Vagina (tissue), 2 donors: ENCODE measurements at places on chromosomes 16 and 17.

- DNase-seq = no peak
Observed at GRCh38 chr16:84652566-84652965, 4.3 kb downstream of the KLHL36 start.

GRCh38 chr16:28873543-28874201, 4.6 kb upstream of the ATP2A1 start:
- no peak for DNase-seq

DNA sequence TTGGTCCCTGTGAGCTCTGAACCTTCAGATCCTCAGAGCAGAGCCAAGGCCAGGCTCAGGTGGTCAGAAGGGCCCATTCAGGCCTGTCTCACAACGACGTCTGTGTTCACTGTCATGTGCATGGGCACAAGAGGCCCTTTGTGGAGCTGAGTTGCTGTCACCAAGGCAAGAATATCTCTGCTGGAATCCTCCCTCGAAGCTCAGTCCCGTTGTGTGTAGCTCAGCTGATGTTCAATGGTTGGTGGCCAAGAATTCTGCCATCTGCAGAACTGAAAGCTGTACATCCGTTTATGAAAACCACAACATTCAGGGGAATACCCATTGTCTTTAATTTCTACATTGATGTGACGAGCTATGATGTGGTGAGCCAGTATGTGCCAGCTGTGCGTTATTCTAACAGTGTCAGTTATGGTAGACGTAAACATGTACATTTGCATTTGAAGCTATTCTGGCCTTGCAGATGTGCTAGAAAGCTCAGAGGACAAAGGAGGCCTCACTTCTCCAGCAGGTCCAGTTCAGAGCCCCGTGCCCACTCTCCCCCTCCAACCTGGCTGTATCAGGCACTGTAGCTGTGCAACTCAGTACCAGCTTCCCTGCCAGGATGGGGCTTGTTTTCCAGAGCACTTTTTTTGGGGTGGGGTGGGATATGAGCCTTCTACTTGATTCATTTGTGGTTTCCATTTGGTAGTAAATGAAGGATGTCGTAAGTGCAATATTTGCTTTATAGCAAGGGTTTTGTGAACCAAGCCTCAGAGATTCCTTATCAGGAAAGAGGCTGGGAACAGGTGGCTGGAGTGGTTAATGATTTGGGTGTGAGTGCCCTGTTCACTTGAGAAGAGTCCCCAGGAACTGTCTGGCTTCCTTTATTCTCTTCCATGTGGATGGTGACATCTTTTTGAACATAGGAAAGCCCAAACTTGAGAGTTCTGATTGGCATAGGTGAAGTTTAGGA, 56.1 kb downstream of the B9D1 start:
- DNase-seq = no peak

- DNase-seq = no peak
Observed at GRCh38 chr17:59353936-59354755, 22.7 kb downstream of the YPEL2 start.

- no peak for DNase-seq
Observed at GRCh38 chr16:26787924-26788323, 278.8 kb upstream of the C16orf82 start.

DNA sequence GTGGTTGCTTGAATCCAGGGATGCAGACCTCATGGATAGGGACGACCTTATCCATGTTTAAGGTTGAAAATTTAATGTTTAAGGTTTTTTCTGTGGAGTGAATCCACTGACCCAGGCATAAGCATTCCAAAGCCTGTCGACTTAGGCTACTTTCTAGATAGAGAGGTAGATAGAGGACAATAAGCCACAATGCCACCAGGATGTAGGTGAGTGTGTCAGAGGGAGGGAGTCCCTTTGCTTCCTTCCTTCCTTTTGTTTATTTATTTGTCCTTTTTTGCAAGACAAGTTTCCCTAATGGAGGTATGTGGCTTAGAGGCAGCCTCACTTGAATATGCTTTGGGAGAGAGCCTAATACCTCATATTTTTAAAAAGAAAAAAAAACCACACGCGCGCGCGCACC, 834.2 kb upstream of the SOX9 start:
- no peak for DNase-seq

DNA sequence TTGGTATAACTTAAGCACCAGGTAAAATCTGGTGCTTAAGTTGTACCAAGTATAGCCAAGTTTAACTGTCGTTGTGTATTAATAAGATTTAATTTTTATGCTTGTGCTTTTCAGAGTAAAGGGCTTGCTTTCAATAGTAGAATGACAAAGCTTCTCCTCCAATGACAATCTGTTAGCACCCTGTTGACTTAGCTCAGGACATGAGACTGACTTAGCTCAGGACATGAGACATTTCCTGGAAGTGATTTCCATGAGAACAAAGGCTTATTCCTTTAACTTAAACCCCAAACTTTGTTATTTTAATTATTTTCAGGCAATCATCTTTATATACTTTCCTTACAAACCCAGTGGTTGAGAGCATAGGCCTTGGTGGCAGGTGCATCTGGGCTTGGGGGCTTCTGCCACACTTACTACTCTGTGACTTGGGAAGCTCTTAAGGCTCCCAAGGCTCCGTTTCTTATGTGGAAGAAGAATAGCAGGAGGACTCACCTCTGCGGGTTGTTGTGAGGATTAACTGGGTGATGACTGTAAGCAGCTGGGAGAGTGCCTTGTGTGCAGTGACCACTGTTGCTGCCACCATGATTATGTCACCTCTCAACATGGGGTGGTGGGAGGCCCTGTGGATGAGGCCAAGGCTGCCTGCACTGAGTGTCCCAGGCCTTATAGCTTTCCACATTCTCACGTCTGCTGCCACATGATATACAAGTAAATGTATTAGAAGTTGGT, 59.4 kb upstream of the CMIP start:
- no peak for DNase-seq

DNA sequence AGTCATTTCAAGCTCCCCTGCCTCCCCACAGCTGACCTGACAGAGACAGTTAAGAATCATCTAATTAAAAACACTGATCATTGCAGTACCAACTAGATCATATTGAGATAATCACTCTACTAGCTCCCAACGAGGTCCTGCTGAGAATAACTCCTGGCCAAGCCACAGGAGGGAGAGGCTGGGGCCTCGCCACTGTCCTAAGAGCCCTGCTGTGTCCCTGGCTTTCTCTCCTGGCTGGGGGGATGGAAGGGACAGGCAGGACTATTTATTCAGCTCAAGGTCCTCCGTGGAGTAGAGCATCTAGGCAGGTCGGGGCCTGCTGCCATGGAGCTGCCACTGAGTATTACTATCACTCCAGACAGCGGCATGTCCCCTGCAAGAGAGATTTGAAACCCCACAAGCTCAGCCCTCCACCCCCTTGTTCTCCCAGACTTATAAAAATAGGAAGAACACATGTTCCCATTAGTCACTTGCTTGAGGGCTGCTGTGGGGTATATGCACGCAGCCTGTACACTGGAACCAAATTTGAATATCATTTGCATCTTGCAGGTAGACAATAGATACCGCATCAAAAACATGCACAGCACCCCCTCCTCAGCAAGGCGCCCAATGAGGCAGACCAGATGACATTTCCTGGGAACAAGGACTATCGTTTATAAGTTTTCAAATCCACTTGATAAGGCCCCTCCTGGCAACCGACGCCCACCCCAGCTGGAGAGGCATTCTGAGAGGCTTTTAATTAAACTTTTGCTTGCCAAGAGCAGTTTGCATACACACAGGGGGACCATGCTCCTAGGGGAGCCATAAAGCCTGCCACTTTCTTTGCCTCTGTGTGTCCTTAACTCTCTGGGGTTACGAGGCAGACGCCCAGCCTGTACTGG, 385.2 kb upstream of the ZFHX3 start:
- DNase-seq = no peak

GRCh38 chr17:80999536-81000333, 8.1 kb downstream of the CHMP6 start:
- DNase-seq = no peak

DNA sequence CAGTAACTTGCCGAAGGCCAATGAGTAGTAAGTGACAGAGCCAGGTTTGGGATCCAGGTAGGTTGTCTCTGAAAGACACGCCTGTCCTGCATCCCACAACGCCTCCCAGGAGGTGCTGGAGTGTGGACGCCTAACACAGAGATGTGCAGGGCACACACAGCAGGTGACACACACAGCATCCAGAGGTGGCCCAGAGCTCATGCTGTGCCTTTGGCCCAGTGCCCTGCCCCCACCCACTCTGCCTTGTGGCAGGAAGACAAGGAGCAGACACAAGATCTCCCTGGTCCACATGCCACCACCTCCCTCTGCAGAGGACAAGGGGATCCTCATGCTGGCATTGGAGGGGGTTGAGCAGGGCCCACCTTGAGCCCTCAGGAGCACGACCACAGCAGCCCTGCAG, 14.7 kb upstream of the STH start:
- DNase-seq = no peak

DNA sequence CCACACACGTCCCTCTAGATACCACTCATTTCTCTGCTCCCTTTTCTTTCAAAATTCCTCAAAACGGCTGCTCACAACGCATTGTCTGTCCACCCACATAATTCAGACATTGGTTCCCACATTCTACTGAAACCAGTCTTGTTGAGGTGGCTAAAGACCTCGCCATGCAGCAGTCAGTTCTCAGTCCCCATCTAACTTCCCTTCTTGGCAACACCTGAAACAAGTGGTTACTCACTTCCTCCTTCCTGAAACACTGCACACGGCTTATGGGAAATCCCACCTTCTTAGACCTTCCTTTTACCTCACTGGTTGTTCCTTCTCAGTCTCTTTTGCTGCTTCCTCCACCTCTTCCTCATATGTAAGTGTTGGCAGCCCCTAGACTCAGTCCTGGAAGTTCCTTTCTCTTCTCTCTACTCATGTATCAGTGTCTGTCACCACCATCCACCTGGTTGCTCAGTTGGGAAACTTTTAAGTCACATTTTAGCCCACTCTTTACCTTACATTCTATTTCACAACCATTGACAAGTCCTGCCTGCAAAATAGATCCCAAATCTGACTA, 277.1 kb downstream of the CEP112 start:
- DNase-seq = no peak

GRCh38 chr16:73875996-73876690, 420.5 kb upstream of the PSMD7 start:
- no peak for DNase-seq

DNA sequence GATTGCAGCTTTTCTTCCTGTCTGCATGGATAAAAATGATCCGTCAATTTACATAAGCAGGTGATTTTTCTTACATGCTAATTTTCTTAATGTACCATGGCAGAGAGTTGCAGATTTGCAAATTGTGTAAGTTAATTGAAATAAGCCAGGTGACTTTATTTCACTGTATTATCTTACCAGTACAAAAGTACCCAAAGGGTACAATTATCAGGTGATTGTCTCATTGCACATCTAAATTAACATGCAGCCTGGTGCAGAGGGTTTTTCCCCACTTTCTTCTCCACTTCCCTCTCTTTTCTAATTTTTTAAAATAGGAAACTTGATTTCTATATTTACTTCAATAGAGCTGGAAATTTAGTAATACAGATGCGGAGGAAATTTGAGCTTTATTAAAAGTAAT, 11.2 kb downstream of the NLK start:
- no peak for DNase-seq

GRCh38 chr16:2867987-2868789, 10.2 kb upstream of the PRSS22 start:
- no peak for DNase-seq

DNA sequence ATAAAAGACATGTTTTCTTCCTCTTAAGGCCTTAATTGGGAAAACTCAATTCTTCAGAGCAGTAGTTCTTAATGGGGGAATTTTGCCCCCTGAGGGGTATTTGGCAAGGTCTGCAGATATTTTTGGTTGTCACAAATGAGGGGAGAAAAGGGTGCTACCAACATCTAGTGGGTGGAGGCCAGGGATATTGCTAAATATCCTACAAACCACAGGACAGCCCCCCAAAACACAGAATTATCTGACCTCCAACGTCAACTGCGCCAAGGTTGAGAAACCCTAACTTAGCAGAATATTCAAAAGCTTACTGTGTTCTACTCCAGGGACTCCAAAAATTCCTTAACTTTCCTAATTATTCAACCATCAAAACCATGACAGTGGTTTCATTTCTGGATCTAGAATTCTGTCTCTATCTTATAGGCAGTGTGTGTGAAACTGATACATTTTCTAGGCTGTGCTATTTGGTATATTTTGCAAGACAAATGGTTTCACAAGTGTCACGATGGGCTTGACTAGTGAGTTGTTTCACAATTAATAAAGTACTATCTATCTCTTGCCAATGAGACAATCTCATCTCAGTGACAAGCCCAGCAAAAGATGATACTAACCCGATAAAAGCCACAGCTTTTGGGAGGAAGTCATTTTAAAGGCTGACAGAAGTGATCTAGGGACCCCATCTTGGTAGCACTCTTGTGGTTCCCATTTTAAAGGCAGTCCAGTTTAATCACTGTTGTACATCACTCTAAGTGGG, 14.7 kb downstream of the TXNDC11 start:
- DNase-seq = no peak

DNA sequence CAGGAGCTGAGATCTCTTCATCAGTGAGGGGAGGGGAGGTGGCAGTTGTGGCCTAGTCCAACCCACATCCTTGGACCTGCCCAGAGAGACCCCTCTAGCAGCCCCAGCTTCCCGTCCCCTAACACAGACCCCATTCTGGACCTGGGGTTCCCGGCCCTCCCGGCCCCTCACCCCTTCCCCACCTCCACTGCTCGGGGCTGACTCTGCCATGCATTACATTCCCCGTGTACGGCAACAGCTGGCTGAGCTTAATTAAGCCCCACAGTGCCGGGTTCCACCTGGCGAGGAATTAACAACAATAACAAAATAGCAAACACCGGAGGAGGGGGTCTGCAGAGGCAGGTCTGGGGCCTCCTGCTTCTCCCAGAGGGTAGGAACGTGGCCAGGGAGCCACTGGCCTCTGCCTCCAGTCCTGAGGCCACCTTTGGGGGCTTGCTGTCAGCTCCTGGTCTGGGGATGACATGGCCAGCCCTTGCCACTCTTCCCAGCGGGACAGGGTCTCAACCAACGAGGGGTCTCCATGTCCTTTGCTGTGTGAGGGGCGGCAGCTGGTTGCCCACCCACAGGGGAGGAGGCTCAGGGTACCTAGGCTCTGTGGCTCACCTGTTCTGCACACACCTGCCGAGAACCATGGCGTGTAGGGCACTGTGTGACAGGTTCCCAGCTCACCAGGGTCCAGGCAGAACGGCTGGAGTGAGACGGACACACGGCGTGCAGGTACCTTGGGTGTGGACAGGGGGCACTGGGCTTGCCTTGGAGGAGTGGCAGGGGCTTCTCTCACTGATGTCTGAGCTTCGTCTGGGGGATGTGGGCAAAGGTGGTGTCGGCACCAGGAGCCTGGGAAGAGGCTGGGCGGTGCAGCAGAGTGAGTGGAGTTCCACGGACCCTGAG, 46.9 kb upstream of the CBFA2T3 start:
- no peak for DNase-seq
